ENCODE measurements at places on chromosomes 11 and 22.

GRCh38 chr22:42322562-42322926, 52.1 kb upstream of the TCF20 start:
- no peak for DNase-seq

DNA sequence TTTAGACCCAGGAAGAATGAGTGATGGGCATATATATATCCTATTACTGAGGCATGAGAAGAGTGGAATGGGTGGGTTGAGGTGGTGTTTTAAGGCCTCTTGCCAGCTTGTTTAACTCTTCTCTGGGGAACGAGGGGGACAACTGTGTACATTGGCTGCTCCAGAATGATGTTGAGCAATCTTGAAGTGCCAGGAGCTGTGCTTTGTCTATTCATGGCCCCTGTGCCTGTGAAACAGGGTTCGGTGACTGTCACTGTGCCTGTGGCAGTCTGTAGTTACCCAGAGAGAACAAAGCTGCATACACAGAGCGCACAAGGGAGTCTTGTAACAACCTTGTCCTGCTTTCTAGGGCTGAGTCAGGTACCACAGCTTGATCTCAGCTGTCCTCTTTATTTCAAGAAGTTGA, 11.7 kb downstream of the LIMK2 start:
- no peak for DNase-seq

GRCh38 chr11:119192111-119192510, 6.8 kb downstream of the NHERF4 start:
- DNase-seq: no peak

DNA sequence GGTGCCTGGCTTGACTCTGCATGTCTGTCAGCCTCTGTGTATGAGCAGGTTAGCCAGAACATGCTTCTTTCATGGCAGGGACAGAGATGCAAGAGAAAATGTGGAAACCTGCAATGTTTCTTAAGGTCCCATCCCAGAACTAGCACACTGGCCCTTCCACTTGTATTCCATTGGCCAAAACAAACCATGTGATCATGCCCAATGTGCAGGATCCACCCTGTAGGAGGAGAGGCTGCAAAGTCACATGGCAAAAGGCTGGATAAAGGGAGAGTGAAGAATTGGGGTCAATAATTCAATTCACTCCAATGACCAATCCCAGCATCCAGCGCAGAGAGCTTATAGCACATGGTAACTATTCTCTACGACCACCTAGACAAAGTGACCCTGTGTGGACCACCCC, 405.5 kb downstream of the MIAT start:
- DNase-seq: no peak

Data from endodermal cell (in vitro differentiated cells).